CMK (cell line): ENCODE measurements at places on chromosomes 6 and 20.

DNA sequence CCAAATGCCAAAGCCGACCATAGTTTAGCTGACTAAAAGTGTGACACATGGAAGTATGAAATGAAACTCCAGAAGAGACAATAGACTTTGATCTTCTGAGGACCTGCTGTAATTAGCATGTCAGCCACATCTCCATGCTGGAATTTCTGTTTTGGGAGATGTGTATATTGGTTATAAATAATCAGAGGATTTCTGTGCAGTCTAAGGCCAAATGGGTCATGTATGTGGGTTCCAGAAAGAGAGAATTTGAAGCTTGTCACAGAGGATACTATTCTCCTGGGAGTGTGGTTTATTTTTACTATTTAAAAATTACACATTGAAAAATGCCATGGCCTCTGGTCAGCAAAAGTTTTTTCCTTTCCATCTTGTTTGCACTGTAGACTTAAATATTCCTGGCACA lies 405.5 kb upstream of the PLCB4 start:
- no peak for DNase-seq

DNA sequence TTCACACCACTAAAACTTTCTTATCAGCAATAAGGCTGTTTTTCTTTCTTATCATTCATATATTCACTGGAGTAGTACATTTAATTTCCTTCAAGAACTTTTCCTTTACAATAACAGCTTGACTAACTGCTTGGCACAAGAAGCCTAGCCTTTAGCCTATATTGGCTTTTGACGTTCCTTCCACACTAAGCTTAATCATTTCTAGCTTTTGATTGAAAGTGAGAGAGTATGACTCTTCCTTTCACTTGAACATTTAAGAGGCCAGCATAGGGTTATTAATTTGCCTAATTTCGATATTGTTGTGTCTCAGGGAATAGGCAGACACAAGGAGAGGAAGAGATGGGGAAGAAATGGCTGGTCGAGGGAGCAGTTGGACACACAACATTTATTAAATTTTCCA lies 23.6 kb downstream of the THEMIS start:
- no peak for DNase-seq

- DNase-seq: no peak
Observed at GRCh38 chr6:131995917-131996316, 44.7 kb upstream of the CCN2 start.

- no peak for DNase-seq
Observed at GRCh38 chr20:47529840-47530239, 28.2 kb downstream of the NCOA3 start.

DNA sequence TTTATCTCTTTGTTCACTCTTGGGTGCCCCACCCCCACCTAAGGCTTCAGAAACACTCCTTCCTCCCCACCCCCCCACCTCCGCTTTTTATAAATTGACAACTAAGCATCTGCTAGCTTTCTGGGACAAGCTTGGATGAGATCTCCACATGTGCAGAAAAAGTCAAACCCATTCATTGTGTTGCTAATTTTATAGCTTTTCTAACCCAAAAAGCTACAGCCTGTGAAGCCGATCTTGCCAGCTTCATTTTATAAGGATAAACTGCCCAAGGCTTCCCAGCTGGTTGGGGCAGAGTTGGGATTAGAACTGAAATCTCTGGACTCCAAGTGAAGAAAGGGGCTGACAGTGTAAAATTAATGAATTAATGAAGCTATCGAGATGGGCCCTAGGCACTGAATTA lies 24.1 kb downstream of the BPIFB4 start:
- DNase-seq: no peak

DNA sequence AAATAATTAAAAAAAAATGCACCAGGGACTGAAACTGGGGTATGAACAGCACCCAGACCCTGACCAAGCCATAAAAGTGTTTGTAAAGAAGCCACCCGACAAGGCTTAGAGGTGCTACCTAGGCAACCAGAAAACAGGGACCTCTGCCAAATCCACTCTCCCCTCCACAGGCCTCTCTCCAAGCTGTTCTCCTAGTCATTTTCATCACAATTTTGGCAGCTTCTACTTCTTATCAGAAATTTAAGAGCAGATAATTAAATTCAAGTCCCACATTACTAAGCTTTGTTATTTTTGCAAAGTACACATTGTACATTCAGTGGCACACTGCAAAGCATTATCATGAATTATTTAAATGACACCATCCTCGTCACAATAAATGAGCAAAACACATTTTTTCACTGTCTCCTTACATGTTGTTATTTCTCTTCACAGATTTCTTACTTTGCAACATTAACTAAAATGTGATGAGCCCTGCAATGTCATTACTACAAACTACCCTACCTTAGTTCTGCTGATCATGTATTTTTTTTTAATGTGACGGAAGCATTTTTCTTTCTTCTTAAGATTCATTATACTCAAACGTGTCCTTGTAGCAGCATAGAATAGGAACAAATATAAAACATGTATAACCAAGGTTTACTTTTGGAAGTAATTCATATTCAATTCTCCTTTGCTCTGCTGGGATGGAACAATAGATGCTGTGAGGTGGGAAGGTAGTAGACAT lies 38.1 kb downstream of the ECT2L start:
- DNase-seq: no peak

GRCh38 chr6:85058806-85059205 lies 294.4 kb upstream of the TBX18 start:
- DNase-seq: no peak

DNA sequence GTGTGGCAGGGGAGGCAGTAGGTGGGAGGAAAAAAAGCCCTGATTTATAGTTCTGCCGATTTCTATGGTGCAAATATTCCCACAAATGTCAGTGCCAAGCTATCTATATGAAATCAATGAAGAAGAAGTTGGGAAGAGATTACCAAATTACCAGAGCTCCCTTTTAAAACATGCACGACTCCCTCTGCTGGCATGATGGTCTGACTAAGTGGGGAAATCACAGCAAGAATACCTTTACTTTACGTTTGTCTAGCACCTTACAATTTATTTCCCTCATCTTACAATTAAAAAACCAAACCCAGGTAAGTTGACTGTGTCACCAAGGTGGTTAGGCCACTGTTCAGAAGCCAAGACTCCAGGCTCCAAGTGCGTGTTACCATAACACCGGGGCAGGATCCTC lies 55.6 kb downstream of the AGPAT4 start:
- DNase-seq: no peak

DNA sequence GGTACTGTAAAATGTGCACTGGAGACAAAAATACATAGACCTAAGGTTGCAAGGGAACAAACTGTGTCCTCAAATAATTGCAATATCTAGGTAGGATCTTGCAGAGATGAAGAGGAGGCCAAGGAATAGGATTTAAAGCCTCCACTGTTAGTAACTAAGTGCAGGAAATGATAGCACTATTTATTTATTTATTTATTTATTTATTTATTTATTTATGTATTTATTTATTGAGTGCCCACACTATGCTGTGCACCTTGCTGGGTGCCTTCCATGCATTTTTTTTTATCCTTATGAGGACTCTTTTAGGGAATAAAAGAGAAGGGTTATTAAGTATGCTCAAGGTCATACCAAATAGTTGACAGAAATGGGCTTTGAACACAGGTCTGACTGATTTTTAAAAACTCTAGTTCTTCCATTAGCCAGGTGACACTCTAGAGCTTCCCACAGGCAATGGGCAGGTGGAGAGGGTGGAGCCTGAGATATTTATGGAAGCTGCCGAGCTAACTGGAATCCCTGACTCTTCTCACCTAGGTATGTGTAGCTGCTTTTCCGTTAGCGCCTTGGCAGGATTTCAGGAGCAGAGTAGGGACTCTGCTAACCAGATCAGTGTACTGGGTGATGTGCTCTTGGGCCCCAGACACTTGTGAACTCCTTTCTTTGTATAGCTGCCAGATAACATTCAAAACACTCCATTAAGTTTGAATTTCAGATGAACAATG lies 12.8 kb upstream of the NUP153 start:
- DNase-seq: no peak

GRCh38 chr6:69901361-69901760 lies 35.0 kb downstream of the COL19A1 start:
- no peak for DNase-seq

- no peak for DNase-seq
Observed at GRCh38 chr20:23773127-23773526, 22.4 kb upstream of the CST1 start.

- DNase-seq: no peak
Observed at GRCh38 chr6:142207265-142207877, 60.3 kb downstream of the VTA1 start.

- no peak for DNase-seq
Observed at GRCh38 chr6:85455471-85456026, 5.7 kb downstream of the NT5E start.

DNA sequence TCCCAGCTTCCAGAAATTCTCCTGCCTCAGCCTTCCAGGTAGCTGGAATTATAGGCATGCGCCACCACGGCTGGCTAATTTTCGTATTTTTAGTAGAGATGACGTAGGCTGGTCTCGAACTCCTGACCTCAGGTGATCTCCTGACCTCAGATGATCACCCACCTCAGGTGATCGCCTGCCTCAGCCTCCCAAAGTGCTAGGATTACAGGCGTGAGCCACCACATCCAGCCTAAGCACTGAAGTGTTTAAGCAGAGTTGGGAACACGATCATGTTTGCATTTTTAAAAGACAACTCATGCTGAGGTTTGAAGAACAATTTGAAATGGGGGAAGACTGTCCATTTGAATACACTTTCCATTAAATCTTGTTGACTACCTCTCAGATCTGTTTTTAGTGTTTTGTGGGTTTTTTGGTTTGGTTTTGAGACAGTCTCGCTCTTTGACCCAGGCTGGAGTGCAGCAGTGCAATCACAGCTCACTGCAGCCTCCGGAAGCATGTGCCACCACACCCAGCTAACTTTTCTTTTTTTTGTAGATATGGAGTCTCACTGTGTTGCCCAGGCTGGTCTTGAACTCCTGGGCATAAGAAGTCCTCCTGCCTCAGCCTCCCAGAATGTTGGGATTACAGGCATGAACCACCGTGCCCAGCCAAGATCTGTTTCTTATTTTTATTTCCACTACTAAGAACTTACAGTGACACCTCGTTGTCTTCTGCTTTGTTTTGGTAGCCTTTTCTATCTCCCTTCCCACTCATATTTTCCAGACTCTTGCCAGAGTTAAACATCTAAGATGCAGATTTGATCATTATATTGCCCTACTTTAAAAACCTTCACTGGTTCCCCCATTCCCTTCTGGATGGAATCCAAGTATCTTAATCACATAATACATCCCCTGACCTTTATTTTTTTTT lies 5.5 kb downstream of the CASP8AP2 start:
- no peak for DNase-seq

GRCh38 chr6:113742342-113742741 lies 114.8 kb upstream of the MARCKS start:
- no peak for DNase-seq

DNA sequence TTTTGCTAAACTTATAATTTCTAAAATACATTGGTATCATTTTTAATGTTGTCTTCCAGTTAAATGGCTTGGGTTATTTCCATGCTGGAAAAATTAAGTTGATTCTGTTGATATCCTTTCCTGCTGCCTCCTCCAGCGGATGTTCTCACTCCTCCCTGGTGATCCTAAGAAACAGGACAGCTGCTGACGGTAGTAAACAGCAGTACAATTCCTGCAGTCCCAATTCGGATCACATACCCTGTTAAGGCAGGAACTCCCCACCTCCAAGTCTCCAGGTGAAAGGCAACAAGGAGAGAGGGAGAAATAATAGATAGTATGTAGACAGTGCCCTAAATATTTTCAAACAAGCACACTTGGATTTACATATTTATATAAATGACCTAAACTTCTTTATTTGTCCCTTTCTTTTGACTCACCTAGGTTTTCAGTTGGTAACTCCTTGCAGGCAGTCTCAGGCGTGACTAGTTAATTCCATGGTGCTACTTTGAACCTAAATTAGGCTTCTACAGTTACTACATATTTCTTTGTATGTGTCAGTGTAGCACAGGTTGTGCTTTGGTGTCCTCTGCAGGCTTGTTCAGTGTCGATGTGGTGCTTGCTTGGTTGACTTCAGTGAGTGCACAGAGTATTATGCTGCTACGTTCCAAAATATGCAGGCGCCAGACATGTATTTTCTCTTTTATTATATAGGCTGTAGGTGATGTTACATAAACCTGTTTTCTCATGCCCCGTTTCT lies 126.0 kb downstream of the ADGRB3 start:
- no peak for DNase-seq

DNA sequence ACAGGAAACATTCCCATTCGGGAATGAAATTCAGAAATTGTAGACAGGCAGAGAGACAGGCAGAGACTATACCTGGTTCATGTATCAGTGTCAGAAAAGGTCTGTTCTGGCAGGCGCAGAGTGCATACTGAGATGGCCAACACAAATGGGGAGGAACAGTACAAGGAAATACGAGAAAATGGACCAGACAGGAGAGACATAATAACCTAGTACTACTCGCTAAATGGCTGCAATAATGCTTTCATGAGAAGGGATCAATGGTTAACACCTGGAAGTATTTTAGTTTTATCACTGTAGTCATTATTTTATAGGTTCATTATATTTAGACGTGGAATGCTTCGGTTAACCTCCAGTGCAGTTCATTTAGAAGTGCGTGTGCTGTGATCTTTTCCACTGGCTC lies 58.9 kb downstream of the CD83 start:
- no peak for DNase-seq

DNA sequence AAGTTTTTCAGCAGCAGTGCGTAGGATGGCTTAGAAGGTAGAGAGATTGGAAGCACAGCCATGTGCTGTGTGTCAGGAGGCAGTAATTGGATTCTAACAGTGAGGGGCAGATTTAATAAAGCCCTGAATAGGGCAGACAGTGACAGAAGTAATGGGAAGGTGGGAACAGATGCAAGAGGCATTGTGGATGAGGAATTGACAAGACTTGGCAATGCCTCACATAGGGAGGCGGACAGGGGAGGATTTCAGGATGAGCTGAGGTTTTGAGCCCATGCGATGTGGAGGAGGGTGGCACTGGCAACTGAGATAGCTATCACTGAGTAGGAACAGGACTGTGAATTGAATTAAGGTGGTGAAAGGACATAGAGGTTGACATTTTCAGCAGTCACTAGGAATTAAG lies 262.2 kb upstream of the FLRT3 start:
- no peak for DNase-seq

- DNase-seq: no peak
Observed at GRCh38 chr6:14434916-14435690, 317.5 kb downstream of the CD83 start.

- no peak for DNase-seq
Observed at GRCh38 chr20:54681869-54682268, 206.5 kb downstream of the DOK5 start.

- DNase-seq: no peak
Observed at GRCh38 chr6:155247618-155248007, 16.2 kb upstream of the CLDN20 start.

GRCh38 chr6:63571361-63572043 lies 778 bp upstream of the LOC128125822 start:
- no peak for DNase-seq

GRCh38 chr20:53940907-53941545 lies 129.4 kb downstream of the BCAS1 start:
- DNase-seq: no peak

- no peak for DNase-seq
Observed at GRCh38 chr20:19907326-19908056, 109.7 kb upstream of the NAA20 start.

GRCh38 chr6:126180585-126180984 lies 159.3 kb upstream of the CENPW start:
- no peak for DNase-seq
